ENCODE measurements at places on chromosomes 2 and 18.
A peak's percentile ranks its signal among the peaks of the same experiment; 100 is the strongest.

GRCh38 chr2:161107265-161107664 is 53.0 kb upstream of the TANK start:
- no peak for DNase-seq

- DNase-seq, result no peak
These were observed 377.7 kb upstream of the SALL3 start for GRCh38 chr18:78601923-78602322.

DNA sequence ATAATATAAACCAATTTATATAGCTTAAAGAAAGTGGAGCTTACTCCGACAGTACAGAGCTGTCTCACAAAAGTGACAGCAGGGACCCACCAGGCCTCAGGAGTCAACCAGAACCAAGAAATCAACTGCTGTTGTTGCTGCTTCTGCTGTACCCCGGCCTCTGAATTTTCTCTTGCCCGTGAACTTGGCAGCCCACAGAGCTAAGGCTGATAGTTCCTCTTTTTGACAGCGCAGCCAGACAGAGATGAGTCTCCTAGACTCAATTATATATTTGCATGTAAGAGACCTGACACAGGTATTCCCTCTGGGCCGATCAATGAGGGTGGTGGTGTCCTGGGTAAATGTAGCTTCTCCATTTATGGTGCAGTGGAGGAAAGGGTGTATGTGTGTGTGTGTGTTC is 109.4 kb downstream of the KCTD1 start:
- no peak for DNase-seq

DNA sequence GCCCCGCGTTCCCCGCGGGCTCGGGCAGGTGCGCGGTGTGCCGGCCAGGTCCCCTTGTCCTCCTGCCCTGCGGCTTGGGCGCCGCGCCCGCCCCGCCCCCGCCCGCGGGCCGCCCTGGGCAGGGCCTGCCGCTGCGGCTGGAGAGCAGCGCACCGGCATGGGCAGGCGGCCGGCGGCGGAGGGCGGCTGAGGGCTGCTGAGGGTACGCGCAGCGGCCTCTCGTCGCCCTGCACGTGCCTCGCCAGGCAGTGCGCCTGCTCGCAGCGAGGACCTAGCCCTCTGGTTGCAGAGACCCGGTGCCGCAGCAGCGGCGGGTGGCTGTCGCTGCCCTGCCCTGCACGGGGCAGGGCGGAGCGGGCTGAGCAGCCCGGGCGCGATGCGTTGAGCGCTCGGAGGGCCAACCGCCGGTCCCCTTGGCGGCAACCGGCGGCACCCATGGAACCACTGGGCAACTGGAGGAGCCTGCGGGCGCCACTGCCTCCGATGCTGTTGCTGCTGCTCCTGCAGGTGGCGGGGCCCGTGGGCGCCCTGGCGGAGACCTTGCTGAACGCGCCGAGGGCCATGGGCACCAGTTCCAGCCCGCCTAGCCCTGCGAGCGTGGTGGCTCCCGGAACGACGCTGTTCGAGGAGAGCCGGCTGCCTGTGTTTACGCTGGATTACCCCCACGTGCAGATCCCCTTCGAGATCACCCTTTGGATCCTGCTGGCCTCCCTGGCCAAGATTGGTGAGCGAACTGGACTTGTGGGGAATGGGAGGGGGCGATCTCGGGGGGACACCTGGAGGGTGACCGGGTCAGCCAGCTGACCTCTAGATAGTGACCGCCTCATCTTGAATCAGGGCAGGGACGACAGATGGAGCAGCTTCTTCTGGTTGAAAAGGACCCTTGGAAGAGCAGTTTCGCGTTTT is at the start of gene SLC9A2:
SLC9A2 (plus strand) TSS at position 140 of the 906 bp plus-strand sequence; CDS start at position 436, 296 bp downstream.
- DNase-seq, result peak; percentile 1

- DNase-seq, result no peak
These were observed 496.2 kb downstream of the SATB2 start for GRCh38 chr2:198961547-198961946.

DNA sequence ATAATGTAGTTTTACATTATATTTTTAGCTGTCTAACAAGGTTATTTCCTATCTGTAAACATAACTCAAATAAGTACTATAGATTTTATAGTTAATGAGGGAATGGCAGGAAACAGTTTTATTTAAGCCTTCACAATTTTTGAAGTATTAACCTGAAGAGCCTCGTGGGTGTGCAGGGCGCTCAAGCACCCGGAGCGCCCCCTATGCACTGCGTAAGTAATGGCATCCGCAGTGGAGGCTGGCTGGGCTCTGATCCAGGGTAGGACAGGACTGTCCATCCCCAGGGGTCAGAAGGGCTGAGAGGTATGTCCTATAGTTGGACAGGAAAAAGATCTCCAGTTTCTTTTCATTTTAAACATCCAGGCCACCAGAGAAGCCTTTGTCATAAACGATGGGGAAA is 8.2 kb upstream of the GBX2 start:
- DNase-seq, result no peak

GRCh38 chr18:78875016-78875777 is 104.4 kb upstream of the SALL3 start:
- no peak for DNase-seq

DNA sequence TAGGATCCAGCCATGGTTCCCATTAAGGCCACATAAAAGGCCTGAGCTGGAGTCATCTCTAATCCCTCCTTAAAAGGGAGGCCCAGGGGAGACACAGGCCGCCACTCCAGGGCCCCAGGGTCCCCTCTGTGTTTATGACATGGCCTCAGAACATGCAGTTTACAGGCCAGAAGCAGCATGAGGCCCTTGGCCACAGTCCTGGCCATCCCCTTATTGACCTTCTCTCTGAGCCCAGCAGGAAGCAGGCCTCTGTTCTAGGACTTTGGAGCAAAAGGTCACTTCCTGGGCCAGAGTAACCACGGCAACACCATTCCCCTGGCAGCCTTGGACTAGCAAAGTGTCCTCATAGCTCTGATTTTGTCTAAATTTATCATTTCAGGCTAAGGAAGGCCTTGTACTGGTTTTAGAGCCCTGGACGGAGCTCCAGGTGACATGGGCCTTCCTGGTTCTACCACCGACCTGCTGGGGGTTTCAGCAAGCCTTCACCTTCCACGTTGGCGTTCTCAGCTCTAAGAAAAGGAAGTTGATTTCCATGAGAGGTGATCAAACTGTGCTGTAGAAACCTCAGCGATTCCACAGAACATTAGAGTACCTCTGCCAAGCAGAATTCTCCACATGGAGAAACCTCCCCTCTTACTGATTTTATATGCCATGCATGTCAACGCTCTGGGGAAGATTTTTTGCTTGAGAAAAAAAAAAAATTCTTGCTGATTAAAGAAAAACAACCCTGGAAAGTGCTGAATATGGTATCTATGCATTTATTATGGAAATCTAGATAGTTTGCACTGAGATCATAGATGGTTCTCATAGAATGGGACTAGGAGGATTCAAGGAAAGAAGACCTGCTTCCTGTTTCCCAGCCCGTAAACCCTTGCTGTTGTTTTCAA is 53.7 kb downstream of the HS1BP3 start:
- no peak for DNase-seq

- no peak for DNase-seq
These were observed 4.7 kb downstream of the IMP4 start for GRCh38 chr2:130347220-130347925.

DNA sequence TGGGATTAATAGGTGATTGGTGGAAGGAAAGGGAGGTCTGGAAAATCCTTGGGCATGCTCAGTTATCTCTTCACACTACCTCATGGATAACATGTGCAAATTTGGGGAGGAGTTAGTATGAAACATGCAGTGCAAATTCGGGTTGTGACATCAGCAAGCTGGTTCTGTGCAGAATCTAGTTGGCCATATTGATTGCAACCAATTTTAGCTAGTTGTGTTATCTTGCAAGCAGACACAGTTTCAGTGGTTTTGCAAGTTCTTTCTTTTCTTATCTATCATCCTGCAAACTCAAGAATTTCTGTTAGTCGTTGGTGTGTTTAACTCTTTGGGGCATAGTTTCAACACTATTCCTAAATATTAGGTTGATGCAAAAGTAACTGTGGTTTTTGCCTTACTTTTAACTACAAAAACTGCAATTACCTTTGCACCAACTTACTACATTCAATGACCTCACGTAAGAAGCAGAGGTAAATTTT is 135.4 kb downstream of the PTH2R start:
- DNase-seq, result no peak

GRCh38 chr2:118255301-118255700 is 167.0 kb downstream of the INSIG2 start:
- DNase-seq, result no peak

GRCh38 chr2:224861266-224861665 is 145.1 kb upstream of the CCDC195 start:
- DNase-seq, result no peak

- peak; percentile 82 for DNase-seq
These were observed 30.2 kb upstream of the IL1R2 start for GRCh38 chr2:101961338-101962191.

- DNase-seq, result peak; percentile 85
These were observed 7.5 kb upstream of the MOCOS start for GRCh38 chr18:36179562-36180355.

DNA sequence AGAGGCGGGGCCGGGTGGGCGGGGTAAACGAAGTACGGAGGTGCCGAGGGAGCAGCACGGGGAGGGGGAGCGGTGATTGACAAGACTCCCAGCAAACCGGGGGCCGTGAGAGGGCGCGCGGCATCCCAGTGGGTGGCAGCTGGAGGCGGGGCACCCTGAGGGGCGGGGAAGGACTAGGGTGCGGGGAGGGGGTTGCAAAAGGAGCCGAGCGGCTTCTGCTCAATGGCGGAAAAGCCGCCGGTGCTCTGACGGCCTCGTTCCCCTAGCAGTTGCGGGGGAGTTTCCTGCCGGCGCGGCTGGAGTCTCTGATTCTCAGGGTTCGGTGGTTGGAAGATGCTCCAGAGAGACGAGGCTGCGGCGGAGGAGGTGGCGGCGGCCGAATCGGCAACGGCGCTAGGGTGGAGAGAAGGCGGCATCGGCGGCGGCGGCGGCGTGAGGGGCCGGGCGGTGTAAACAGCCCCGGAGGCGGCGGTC is at the start of gene PPM1B:
PPM1B (plus strand) TSS at position 195 of the 474 bp plus-strand sequence. CDS start 32,325 bp downstream, outside the sequence.
- no peak for DNase-seq

- no peak for DNase-seq
These were observed 49.3 kb downstream of the UXS1 start for GRCh38 chr2:106144621-106145331.

GRCh38 chr2:238427435-238428162 is 872 bp downstream of the ASB1 start:
- DNase-seq, result no peak

DNA sequence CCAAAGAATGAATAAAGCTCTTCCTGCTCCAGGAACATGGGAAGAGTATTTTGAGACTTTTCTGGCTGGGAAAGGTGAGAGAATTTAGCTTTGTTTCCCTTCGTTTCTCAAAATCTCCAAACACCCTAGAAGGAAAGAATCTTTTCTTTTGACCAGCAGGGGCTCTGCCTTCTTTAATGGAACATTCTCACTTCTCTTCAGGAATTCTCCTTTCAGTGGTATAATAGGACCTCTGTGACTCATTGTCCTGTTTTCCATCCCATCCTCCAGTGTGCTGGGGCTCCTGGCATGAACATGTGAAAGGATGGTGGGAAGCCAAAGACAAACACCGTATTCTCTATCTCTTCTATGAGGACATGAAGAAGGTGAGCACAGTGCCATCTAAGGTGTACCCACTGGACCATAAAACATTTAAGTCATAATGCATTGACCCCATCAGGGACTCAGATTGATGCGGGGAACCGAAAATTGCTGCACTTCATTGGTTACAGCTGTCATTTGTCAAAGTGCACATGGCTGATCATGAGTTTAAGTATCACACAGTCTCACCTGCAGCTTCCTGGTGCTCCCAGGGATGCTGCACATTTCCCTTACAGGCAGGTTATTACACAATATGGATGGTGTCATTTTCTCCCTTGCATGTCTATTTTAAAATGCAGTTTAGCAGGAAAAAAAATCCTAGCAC is 5.5 kb downstream of the SULT1C4 start:
- DNase-seq, result no peak

GRCh38 chr2:68362749-68363148 is 2.3 kb upstream of the PLEK start:
- DNase-seq, result no peak

DNA sequence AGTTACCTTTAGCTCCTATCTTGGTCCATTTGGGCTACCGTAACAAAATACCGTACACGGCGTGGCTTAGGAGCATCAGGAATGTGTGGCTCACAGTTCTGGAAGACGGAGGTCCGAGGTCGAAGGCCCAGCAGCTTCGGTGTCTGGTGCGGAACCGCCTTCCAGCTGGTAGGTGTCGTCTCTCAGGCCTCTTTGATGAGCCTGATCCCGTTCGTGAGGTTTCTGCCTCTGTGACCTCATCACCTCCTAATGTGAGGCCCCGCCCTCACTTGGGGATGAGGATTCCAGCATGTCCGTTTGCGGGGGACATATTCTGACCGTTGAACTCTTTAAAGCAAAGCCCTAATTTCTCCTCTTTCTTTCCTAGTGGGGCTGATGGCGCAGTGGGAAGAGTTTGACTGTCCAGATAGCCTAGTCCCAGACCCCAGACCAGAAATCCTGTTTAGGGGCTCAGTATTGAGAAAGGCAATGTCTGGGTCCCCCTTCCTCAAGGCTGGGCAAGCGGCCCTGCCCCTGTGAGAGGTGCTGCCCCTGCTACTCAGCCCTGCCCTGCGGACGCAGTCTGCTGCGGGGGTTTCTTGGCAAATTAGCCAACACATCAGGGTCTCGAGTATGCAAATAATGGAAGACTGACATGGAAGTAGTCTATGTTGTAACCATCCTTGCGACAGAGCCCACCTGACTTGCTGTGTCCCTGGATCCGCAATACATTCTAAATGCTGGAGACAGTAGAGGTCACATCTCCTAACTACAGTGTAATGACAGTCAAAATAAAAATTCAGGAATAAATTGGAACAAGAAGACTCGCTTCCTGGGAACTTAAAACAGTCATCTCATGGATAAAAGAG is 128.0 kb downstream of the ASB1 start:
- DNase-seq, result no peak

- no peak for DNase-seq
These were observed 474.6 kb downstream of the PLCL1 start for GRCh38 chr2:198279026-198279425.

DNA sequence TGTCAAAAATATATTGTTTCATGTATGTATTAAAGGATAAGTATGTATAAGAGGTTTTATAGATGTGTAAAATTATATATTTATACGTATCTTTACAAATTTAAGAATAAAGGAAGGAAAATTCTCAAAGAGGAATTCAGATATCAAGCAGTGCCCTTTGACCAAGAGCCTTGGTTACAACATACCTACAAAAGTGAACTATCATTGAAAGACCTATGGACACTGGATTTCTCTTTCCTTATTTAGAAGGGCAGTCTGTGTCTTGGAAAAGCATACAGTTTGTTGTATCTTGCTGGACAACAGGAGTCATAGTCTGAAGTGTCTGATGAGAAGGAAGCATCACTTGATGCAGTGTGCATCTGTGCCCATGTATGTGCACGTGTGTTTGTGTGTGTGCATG is 21.8 kb upstream of the USP40 start:
- DNase-seq, result no peak

- peak; percentile 32 for DNase-seq
These were observed 16.4 kb upstream of the ARMC9 start for GRCh38 chr2:231181860-231182512.

- no peak for DNase-seq
These were observed 11.1 kb downstream of the OBSL1 start for GRCh38 chr2:219560037-219560892.

DNA sequence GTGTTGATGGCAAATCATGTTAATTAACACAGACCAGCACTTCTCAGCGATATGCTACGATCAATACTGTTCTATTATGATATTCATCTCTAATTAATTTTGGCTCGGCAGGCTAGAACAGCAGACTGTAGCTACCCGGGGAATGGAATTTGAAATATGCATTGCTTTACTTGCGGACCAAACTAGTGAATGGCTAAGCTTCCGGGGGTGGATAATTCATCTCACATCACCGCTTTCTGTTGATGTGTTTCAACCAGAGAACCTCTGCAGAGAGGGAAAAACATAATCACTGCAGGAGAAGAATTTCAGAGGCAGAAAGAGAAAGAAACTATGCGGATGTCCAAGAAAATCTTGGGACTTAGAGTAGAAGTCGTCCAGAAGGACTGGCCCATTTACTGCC is 490.9 kb downstream of the STK39 start:
- DNase-seq, result peak; percentile 81
